ENCODE measurements at places on chromosomes 13 and 19.
A peak's percentile ranks its signal among the peaks of the same experiment; 100 is the strongest.

DNA sequence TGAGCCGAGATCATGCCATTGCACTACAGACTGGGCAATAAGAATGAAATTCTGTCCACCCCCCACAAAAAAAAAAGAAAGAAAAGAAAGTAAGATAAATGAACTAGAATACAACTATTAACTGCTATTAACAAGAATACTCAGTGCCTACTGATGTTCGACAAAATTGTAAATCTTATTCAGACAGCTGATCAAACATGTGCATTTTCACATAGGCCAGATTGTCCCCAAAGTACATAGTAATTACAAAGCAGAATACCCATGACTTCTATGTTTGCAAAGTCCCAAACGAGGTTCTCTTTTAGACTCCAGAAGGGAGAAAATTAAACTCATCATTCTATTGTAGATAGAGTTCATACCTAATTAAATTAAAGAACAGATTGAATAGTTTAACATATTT lies 113.4 kb downstream of the UFM1 start:
- DNase-seq: no peak

DNA sequence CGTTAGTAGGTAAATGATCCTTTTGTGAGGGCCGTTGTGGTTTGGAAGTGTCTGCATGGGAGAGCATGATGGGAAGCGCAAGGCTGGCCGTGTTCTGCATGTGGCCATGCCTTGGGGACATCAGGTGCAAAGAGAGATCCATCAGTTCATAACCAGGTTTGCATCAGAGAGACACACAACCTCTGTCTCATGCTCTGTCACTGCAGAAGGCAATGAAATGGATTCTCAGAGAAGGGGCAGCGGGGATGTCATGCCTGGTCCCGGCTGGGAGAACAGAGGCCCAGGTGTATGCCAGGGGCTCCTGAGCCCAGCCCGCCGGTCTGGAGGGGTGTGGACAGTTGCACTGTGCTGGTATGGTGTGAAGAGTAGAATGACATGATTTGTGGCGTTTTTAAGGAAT lies 60.2 kb downstream of the GGACT start:
- no peak for DNase-seq

DNA sequence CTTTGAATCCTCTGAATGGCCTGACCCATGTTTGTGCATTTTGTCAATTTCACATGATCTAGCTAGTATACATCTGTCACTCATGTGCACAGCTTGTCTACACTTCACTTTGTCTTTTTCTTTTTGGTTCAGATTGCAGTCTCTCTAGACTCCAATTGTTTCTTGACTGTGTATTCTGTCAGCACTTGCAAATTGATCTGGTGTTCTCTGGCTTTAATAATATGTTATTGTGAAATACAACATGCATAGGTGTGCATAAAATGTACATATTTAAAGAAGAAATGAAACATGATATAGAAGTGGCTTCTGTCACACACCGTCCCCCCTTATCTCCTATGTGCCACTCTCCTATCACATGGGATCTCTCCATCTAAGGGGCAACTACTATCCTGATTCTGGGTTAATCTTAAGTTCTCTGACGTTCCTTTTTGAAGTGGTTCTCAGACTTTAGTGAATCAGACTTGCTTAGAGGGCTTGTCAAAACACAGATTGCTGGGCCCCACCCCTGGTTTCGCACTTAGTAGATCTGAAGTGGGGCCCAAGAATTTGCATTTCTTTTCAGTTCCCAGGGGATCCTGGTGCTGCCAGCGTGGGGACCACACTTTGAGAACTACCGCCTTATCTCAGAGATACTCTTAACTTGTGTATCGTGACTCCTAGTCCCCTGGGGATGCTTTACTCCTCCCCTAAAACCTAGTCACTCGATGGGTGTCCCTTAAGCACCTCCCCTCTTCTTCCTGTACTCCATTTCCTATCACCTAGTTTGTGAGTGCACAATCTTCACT lies 5.8 kb downstream of the KRTDAP start:
- DNase-seq: no peak

DNA sequence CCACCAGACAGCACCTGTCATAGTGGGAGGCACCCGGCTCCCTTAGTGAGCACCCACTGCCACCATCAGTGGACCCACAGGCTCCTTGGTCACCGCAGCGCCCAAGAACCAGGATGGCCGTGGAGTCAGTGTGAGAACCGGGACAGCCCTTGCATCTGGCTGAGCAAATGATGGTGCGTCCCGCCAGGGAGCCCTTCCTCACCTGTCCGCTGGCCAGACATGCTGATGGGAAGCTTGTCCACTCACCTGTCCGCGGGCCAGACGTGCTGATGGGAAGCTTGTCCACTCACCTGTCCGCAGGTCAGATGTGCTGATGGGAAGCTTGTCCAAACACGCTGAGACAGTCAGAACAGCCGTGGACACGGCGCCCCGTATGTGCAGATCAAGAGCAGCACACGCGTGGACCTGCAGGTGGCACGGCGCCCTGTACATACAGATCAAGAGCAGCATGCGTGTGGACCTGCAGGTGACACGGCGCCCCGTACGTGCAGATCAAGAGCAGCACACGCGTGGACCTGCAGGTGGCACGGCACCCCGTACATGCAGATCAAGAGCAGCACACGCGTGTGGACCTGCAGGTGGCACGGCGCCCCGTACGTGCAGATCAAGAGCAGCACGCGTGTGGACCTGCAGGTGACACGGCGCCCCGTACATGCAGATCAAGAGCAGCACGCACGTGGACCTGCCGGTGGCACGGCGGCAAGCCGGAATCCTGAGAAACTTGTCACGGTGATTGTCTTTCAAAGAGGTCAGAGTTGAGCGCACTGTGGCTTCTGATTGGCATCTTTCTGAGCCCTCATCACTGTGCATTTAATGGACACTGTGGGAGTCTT lies 40.7 kb upstream of the DCUN1D2 start:
- no peak for DNase-seq

DNA sequence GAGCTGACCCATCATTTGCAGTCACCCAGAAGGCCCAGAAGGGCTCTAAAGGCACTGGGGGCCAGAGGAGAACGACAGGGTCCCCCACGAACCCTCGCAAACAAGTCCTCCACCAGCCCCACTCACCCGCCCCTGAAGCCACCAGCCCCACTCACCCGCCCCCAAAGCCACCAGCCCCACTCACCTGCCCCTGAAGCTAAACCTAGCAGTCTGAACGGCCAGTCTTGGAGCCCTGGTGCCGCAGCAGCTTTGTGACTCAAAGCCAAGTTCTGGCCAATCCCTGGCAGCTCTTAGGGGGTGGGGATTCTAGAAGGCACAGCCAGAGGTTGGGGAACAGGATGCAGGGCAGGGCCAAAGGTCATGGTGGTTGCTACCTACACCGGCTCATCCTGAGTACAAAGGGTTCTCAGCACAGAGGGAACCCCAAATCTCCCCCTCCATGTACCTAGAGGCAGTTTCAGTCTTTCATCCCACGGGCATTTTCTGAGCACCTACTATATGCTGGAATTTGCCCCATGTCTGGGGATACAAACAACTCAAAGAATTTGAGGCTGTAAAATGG lies at the start of gene IQCN:
Gene IQCN, minus strand, starts transcription at position 234 of the 562 bp plus-strand sequence. CDS start 4,974 bp downstream, outside the sequence.
- peak; percentile 76 for DNase-seq

DNA sequence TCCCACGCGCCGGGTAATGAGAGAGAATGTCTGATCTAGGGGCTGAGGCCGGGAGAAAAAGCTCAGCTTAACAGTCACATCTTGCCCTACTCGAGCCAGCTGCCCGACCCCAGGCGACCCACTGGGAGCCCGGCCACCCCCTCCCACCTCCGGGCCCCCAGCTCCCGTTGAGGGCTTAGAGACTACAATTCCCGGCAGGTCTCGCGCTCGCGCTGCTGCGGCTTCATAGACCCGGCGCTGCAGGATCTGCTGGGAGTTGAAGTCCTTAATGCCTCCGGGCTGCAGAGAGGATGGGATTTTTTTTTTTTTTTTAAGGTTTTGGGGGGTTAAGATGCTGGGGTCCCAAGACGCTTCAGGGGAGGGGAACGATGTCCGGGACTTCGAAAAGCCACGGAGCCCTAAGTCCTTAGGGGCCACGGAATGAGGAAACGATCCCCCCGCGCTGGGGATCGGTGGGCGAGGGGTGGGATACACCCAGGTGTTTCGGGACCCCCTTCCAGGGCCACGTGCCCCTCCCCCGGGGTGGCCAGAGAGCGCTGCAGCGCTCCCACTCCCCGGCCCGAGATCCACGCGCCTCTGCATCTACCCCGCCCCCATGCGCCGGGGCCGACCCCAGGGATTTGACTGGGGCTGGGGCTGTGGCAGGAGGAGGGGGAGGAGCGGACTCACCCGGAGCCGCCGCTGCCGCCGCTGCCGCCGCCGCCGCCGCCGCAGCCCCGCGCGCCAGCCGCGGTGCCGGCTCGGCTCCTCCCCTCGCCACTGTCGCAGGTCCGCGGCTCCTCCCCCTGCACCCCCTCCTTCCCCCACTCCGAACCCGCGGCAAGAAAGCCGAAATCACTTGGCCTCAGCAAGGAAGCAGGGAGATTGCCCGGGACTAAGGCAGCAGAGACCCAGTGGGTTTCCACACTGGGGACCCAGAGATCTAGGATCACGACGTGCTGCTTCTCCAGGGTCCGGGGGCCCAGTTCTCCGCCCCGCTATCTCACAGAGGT lies at the start of gene SYT3:
Gene SYT3, minus strand, starts transcription at position 761 of the 992 bp plus-strand sequence. CDS start 2,470 bp downstream, outside the sequence.
- DNase-seq: peak; percentile 29

DNA sequence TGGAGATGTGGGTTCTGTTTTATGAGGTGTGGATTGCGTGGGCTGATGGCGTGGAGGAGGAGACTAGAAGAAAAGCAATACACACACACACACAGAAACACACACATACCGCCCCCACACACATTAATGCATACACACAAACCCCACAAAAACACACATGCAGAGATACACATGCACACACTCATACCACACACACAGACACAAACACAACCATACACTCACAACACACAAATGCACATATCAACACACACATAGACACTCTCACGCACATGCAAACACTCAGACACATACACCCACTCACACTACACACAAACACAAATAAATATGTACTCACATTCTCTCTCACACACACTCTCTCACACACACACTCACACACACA lies 75.7 kb upstream of the UBL3 start:
- no peak for DNase-seq

DNA sequence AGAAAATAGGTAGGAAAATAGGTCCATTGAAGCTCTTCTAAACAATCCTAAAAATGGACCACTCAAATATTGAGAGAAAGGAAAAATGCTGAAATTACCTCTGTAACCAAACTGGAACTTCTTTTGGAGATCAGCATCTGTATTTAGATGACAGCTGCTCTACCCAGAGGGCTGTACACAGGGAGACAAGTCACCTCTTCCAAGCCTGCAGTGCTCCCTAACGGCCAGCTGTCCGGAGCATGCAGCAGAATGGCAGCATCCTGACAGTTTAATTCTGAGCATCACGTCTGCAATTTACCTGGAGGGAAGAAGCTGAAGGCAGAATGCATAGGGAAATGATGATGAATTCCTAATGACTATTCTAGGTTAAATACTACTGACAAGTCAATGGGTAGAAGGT lies 62.8 kb upstream of the DIAPH3 start:
- no peak for DNase-seq

GRCh38 chr13:44908266-44908665 lies 81.0 kb downstream of the NUFIP1 start:
- no peak for DNase-seq

DNA sequence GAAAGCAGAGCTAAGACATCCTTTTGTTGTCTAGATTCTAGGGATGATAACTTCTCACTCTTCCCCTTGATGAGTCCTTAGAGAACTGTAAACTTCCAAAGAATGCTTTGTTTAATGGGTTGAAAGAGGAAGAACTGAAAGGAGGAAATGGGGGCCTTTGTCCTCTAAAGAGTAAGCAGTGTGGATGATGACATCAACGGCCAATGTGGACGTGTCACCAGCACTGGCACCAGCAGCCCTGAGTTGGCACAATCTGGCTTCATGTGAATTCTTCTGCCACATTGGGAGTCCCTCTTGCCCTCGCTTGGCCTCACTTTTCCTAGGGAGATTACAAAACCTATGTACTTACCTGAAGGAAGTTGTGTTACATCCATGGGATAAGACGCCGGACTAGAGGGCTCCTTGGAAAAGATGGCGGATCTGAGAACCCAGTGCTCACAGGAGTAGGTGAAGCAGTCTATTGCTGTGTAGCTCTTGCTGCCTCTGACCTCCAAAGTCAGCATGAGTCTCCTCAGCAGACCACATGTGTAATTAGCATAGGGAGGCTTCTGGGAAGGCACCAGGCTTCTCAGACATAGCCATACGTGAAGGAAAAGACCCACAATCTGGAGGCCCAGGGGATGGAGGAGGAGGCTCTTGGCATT lies 62.8 kb downstream of the RGCC start:
- DNase-seq: peak; percentile 22

GRCh38 chr13:114013952-114014629 lies 40.2 kb upstream of the C13orf46 start:
- no peak for DNase-seq

DNA sequence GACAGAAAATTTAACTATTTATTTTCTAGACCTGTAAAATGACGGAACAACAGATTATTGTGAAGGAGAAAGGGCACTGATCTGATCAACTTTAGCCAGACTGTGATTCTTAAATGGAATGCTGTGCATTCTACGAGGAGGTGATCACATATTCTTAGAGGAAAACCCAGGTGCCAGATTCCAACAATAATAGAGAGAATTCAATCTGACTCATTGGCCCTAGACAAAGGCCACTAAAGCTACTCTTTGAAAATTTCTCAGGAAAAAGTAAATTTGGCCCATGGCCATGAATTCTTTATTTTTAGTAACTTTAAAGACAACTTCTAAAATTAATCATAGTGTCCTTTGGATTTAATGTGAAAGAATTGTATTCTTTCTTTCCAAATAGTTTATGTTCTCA lies 58.6 kb upstream of the POSTN start:
- no peak for DNase-seq

DNA sequence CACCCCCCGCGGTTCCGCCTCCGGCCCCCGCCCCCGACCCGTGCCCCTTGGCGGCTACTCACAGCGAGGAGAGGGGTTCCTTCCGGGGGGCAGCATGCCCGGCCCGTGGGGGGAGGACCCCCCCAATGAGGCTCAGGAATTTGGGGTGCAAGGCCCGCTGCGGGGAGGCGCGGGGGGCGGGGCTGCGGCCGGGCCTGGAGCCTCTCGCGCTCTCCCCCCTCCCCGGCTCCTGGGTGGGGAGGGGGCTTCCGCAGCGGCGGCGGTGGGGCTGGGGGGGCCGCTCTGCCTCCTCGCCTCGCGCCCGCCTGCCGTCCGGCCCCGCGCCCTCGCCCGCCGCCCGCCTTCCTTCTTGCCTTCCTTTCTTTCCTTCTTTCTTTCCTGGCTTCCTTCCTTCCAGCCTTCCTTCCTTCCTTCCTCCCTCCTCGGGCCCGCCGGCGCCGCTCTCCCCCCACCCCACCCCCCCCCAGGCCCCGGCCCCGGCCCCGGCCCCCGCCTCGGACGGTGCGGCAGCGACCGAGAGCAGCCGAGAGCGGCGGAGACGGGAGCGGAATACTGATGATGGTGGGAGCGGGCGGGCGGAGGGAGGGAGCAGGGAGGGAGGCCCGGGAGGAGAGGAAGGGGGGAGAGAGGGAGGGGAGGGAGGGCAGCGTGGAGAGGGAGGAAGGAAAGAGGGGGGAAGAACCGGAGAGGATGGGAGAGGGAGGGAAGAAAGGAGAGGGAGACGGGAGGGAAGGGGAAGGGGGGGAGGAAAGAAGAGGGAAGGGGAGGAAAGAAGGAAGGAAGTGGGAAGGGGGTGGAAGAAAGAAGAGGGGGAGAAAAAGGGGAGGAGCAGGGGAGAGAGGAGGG lies at the start of gene LRRC4B:
Gene LRRC4B, minus strand, starts transcription at position 554 of the 846 bp plus-strand sequence. CDS start 19,597 bp downstream, outside the sequence.
- DNase-seq: no peak
